EL (cell line): ENCODE measurements at places on chromosomes 2 and 18.

GRCh38 chr18:44437603-44438002 lies 243.1 kb upstream of the SETBP1 start:
- no peak for DNase-seq

DNA sequence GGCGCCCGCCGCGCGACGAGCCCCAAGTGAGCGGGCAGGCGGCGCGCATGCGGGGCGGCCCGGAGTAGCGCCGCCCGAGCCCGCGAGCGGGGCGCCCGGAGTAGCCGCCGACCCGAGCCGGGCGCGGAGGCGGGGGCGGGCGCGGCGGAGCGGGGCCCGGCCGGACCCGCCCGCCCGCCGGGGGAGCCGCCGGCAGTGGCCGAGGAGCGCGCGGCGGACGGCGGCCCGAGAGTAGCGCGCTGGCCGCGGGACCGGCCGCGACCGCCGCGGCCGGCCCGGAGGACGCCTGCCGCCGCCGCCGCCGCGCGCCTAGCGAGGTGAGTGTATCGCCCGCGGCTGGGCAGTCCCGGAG lies at the start of gene GALNT1:
GALNT1 (plus strand) TSS at position 195 of the 352 bp plus-strand sequence. CDS start 72,923 bp downstream, outside the sequence.
- peak; percentile 4 for DNase-seq

DNA sequence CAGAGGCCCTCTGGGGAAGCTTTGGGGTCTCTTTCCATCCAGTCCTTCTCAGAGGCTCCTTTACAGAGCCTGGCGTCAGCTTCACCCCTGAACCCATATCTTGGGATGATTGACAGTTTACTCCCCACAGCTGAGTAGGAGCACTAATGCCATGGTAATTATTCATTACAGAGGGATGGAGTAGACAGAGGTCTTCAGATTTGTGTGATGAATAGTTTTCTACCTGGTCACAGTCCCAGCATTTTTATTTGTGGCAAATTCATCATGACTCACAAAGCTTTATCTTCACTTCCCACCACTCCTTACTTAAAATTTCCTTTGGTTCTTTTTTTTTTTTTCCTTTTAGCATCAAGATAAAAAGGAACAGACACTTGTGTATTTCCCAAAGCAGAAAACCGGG lies 104.2 kb downstream of the CCDC85A start:
- peak; percentile 82 for DNase-seq

DNA sequence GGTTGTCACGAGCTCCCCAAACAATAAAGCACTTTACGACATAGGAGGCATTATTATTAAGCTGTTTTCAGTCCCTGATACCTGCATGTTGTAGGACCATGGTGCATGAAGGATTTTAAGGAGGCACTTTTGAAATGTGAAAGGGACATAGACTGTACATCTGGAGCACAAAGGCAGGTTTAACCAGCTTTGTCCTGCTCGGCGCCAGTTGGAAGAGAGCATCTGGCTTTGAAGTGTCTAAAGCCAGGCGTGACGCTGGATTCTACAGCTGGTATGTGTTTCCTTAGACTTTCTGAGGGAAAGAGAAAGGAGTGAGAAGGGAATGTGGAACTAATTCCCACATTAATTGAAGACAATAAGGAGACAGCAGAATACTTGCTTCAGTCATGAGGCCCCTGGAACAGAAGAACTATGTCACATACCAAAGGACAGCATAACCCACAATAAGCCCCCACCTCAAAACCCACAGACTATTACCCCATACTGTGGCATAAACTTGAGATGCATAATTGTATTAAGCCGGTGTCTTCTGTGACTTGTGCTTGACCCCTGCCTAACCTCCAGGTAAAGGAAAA lies 381.0 kb upstream of the MEX3C start:
- no peak for DNase-seq

DNA sequence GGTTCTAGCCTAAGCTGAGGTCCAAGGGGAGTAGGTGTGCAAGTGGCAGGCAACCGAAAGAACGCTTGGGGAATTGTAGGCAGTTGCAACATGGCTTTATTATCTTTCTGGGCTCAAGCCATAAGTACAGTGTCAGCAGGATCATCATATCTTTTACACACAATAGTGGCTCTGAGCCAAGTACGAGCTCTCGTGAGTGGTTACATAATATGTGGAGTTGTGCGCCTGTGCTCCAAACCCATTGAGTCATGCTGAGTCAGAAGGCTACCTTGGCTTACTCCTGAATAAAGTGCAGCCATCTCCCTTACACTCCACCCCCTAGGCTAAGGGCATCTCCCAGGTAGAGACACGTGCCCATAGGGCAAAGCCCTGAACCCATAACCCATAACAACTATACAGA lies 233.9 kb downstream of the SATB2 start:
- DNase-seq = peak; percentile 10

- peak; percentile 83 for DNase-seq
Measured at GRCh38 chr2:178553047-178553446, 72.8 kb downstream of the PLEKHA3 start.

DNA sequence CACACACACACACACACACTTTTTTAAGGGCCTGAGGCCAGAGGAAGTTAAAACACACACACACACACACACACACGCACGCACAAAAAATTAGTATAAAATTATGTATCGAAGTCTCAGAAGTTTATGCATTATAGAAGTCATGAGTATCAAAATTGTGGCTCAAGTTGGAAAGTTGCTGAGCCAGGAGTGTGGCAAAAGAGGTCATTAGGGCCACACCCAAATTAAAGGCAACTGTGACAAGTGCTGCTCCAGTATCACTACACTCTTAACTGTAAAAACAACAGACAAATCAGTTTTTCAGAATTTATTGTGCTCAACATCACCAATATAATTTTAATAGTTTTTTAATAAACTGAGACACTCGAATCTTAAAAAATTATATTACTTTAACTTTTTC lies 36.9 kb downstream of the YWHAQ start:
- no peak for DNase-seq

GRCh38 chr2:62596061-62596921 lies 90.3 kb upstream of the TMEM17 start:
- DNase-seq = peak; percentile 74

GRCh38 chr2:62663920-62664795 lies 41.4 kb upstream of the EHBP1 start:
- peak; percentile 68 for DNase-seq

- DNase-seq = no peak
Measured at GRCh38 chr2:3065928-3066327, 311.7 kb downstream of the EIPR1 start.
